ENCODE measurements at places on chromosomes 7 and 10.
A peak's percentile ranks its signal among the peaks of the same experiment; 100 is the strongest.

DNA sequence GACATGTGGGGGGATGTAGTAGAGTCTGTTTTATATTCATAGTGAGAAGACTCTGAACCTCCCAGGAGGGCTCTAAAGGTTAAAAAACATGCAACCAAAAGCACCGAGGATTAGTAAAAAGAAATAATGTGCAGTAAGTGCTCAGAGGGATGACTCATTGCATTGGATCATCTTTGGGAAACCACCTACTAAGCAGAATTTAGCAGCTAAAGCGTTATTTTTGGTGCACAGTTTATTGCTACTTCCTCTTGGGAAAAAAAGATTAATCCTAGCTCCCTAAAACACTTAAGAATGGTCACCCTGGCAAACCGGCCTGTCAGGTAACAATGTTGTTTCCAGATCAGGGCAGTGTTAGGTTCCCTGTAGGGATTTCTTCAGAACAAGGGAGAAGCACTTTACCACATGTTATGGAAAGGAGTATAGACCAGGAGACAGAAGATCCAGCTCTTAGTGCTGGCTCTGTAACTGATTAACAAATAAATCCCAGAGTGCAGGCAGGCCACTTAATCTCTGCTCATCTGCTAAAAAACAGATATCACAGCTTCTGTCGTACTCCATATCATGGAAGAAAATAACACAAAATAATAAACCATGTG is 44.8 kb upstream of the FAM133B start:
- DNase-seq, result no peak

DNA sequence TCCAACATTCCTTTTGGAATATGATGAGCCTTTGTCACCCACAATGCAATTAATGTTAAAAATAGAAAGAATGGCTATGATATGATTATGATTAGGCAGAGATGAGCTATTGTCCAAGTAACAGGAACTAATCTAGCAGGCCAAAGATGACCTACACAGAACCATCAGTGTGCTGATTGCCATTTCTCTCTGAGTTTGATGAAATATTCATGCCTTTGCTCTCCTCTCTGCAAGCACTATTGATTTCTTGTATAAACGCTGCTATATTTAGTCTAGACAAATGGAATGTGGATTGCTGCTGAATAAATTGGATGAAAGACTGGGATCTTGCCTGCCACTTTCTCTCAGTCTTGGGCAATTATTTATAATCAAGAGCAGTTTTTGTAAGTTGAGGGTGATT is 85.4 kb downstream of the HDAC9 start:
- DNase-seq, result no peak

DNA sequence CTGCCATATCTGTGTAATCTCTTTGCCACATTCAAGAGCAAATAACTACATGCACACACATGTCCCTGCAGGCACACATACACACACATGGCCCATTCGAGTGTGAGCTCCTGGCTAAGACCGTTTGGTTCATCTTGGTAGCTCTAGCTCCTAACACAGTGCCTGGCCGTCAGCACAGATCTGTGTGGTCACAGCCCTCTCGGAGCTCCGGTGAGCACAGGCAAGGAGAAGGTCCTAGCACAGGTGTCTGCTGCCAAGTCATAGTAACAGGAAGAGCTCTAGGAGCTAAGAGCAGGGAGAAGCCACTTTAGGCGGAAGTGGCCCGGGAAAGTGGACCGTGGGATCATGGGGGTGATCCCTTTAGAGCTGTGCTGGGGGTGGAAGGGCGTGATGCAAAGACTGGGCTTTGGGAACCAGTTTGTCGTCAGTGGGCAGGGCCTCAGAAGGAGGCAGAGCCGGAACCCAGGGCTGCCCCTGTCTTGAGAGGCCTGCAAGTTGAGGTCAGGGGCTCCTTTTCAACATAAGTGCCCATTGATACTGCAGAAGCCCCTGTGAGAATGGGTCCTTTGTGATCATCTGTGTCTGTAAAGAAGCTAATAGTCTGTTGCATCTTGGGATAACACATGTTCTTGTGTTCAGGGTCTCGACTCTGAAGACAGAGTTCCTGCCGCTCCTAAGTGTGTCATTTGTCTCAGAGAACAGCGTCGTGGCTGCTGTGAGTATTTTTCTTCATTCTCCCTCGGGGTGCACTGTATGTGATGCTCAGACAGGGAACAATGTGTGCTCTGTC is 16.6 kb upstream of the ARPC1B start:
- DNase-seq, result no peak

DNA sequence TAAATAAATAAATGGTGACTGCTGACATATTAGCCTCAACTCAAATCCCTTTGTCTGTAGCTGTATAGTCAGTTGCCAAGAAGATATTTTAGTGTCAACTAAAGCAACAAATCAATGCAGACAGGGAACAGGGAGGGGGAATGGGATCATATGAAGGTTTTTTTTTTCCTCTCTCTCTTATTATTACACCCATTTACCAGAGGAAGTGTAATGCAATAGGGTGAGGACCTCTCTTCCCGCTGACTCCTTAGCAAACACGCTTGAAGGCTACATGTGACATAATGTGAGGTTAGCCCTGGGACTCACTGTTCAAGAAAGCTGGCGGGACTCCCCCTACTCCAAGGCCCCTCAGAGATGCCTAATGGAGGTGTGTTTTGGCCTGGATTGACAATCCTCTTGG is 88.2 kb downstream of the CHRM2 start:
- no peak for DNase-seq

GRCh38 chr10:114389426-114389825 is 14.9 kb downstream of the AFAP1L2 start:
- no peak for DNase-seq

DNA sequence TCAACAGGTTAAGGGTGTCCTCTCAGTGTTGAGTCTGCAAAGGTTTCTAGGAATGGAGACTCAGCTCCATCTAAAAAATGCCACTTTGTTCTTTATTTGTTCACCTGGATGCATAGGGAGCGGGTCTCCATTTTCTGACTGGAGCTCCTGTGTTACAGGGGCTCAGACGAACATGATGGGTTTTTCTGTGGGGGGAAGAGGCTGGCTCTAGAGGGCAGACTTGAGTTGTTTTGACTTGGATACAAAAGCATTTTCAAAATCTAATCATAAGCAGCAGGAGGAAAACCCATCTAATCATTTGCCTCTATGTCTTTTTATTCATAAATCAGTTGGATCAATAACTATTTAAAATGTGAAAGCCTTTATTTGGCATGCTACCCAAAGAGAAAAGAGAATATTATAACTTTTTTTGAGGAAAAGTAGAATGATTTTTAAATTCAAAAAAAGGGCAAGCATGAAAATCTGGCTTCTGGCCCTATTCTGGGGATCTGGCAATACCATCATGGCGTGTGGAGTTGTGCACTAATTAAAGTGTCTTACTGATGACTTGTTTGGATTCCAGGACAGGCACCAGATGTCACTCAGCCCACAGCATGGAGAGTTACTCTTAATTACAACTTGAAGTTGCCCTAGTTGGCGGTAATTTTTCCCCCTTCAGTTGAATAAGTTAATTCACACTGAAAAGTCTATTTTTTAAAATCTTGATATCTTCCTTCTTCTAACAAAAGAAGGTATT is 594.9 kb downstream of the REEP3 start:
- no peak for DNase-seq

GRCh38 chr7:69932034-69932628 is 333.9 kb downstream of the AUTS2 start:
- no peak for DNase-seq

DNA sequence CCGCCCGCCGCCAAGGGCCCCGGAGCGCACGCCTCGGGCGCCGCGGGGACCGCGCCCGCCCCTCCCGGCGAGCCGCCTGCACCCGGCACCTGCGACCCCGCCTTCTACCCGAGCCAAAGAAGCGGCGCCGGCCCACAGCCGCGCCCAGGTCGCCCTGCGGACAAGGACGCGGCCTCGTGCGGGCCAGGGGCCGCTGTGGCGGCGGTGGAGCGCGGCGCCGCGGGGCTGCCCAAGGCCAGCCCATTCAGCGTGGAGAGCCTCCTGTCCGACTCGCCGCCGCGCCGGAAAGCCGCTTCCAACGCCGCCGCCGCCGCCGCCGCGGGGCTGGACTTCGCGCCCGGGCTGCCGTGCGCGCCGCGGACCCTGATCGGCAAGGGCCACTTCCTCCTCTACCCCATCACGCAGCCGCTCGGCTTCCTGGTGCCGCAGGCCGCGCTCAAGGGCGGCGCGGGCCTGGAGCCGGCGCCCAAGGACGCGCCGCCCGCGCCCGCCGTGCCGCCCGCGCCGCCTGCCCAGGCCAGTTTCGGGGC is 3.5 kb downstream of the UNCX start:
- DNase-seq, result no peak

GRCh38 chr10:103145860-103146466 is 47.1 kb downstream of the NT5C2 start:
- peak; percentile 21 for DNase-seq

DNA sequence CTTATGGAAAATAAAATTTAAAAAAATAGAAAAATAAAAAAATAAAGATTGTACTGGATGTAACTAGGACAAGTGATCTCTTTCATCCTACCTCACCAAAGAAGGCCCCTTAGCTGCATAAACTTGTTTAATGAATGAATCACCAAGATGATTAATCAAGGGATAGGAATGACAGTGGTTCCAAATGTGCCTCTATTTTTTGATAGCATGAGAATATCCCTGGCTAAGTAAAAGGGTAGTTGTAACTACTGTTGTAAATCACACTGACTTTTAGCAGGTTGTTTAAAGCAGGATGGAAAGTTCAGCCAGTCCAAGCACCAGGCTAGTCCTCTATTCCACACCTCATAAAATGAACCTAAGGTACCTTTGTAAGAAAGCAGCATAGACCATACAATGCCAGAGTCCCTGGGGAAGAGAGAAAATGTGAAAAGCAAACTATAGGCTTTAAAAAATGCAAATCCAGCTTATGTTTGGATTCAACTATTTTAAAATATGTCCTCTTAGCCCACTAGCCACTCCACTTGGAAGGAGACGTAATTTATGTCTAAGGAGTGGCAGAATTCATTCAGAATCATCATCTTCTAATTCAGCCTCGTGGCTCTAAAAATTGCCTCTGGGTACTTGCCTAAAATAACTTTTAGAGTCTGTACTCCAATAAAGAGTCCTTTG is 126.8 kb downstream of the SKIDA1 start:
- DNase-seq, result no peak

GRCh38 chr7:130938661-130939060 is 204.7 kb upstream of the KLF14 start:
- DNase-seq, result no peak

GRCh38 chr7:145644426-145645134 is 472.0 kb upstream of the CNTNAP2 start:
- no peak for DNase-seq

DNA sequence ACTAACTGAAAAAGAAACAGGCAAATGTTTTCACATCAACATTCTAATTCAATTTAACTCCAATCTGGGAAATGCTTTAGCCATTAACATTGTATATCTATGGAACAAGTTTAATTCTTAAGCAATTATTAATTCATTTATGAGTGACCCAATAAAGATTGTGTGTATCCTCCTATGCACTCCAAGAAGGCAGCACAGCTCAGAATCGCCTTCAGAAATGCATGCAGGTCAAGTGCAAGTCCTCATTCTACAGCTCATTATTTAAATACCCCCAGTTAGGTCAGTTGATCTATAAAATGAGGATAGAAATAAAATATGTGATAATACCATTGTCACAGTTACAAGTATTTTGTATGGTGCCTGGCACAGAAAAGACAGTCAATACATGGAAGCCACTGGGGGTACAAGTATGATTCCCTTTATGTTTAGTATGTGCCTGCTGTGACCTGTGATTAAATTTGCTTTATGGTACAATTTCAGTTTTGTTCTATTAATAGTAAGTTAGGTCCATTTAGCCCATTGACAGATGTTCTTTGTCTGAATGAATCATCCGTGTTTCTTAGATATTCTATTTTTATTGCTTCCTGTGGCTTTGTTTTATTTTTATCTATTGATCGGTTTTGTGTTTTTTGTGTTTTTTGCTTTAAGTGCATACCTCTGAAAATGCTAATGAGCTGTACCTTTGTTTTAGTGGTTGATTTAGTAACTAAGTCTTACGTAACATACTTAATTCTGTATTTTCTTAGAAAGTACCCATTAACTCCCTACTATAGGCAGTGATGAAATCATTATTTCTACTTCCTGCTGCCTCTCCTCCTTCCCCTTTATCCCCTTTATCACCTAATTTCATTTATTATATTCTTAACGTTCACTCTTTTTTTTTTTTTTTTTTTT is 42.8 kb downstream of the CPXM2 start:
- DNase-seq, result no peak

- DNase-seq, result no peak
Observed at GRCh38 chr7:109582211-109582610, 1012.5 kb downstream of the DNAJB9 start.

DNA sequence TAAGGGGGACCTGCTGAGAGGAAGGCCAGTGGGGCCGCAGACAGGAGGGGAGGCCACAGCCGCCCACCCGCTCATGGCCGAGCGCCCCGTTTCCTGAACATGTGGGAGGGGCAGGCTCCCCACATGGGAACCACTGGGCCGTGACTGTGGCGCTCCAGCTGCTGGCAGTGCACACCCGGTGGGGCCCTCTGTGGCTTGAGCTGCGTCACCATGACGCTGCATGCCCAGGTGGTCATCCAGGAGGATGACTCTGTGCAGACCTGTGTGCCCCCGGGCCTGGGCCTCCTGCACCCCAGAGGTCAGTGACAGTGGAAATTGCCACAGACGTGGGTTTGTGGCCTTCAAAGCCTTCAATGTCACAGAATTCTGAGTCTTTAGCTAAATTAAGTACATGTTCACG is 85.1 kb downstream of the MGMT start:
- DNase-seq, result no peak

All from heart right ventricle (tissue), 16 donors.